ENCODE measurements at places on chromosomes 4 and X.

DNA sequence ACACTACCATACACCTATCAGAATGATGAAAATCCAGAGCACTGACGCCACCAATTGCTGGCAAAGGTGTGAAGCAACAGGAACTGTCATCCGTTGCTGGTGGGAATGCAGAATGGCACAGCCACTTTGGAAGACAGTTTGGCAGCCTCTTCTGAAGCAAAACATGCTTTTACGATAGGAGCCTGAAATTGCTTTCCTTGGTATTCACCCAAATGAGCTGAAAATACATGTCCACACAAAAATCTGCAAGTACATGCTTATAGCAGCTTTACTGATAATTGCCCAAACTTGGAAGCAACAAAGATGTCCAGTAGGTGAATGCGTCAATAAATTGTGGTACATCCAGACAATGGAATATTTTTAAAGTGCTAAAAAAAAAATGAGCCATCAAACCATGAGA lies 322.8 kb upstream of the FAT1 start:
- no peaks in the 10 kb centered on the region for H3K27me3 ChIP-seq
- DNase-seq: no peak
- H3K36me3 ChIP-seq: no peaks in the 10 kb centered on the region
- H3K4me3 ChIP-seq: no peak overlapping the region
- no peak overlapping the region for H3K27ac ChIP-seq

DNA sequence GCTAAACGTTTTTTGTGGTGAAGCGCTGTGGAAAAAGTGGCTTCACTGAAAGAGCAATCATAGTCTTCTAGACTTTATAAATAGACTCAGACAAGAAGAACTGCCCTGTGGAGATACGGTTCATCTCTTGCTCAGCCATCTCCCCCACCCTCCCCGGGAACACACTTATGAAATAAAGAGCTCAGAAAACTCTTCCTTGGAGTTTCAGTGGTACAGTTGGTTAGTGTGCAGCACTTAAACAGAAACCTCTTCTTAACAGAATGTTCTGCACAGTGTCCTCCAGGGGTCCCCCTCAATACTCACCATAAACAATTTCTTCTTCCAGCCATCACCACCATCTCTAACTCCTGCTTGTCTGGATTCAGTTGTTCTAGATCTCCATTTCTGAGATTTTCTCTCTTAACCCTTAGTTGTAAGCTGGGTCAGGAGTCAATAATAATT lies 313.0 kb downstream of the ARHGAP10 start:
- no peak overlapping the region for H3K27ac ChIP-seq
- DNase-seq: no peak
- no peaks in the 10 kb centered on the region for H3K4me1 ChIP-seq
- no peak overlapping the region for H3K4me3 ChIP-seq
- no peaks in the 10 kb centered on the region for H3K36me3 ChIP-seq
- no peaks in the 10 kb centered on the region for H3K27me3 ChIP-seq

DNA sequence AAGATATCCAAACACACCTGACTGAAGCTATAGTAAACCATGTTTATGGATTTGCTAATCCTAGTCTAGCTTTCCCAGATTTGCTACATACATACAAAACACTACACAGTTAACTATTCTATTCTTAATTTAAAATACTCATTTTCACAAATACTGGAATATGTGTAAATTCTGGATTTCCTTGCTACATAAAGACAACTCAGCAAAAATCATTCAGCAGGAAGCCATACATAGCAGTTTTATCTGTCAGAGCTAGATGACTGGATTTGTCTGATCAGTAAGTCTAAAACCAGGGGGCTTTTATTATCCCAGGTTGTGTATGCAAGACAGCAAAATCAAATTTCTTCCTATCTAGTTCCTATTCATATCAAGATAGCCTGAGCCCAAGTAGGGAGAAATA lies 98.1 kb downstream of the CNOT6L start:
- no peak overlapping the region for H3K27ac ChIP-seq
- no peak overlapping the region for H3K4me3 ChIP-seq
- DNase-seq: no peak

DNA sequence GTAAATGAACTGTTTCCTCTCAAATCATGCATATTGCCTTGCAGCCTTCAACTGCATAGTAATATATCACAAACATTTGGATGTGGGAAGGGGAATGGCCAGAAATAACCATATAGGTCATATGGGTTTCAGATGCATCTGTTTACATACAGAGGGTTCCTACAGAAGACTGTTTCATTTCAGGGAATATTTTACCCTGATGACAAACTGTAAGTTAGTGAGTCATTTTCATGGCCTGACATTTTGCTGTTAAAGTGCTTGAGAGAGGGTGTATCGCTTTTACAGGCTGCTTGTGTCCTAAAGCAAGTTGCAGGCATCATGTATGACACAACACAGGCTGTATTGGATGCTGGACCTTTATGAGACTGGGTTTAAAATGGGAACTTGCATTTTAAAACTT lies 25.5 kb upstream of the AMOT start:
- H3K4me3 ChIP-seq: no peak overlapping the region
- no peaks in the 10 kb centered on the region for H3K27me3 ChIP-seq
- H3K27ac ChIP-seq: no peak overlapping the region
- no peaks in the 10 kb centered on the region for H3K4me1 ChIP-seq
- no peaks in the 10 kb centered on the region for H3K36me3 ChIP-seq

DNA sequence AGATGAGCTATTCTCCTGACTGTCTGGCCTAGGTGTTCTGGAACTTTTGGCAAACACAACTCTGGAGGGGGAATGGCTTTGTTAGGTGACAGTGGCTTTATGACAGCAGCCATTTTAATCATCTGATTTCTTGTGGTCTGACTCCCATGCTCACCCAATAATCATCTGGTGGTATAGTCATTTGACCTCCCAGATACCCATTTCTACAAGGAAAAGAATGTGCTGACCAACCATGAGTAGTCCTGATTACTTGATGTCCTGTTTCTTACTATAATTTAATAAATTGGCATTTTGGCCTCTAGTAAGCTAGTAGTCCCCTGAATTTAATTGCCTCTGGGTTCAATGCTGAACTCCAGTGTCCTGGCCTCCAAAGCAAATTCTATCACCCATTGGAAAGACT lies 109.9 kb upstream of the DUSP21 start:
- no peak for DNase-seq
- H3K27me3 ChIP-seq: no peaks in the 10 kb centered on the region
- no peak overlapping the region for H3K4me3 ChIP-seq
- H3K27ac ChIP-seq: no peak overlapping the region

DNA sequence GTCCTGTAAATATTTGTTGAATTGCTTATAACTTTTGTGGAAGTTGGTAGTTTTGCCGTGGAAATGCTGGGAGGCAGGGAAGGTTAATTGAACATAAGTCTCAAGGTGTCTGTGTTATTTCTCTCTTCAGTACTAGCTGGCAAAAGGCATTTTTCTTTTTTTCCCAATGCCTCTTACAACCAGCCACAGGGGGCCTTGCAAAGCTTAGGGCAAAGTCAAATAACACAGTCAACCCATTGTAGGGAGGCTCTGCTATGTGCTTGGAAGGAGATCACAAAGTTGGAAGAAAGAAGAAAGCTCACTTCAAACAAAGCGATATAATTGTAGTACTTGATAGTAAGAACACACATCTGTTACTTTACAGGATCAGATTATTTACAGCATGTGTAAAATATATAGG lies 802.6 kb downstream of the PDHA2 start:
- H3K4me1 ChIP-seq: no peaks in the 10 kb centered on the region
- H3K27me3 ChIP-seq: no peaks in the 10 kb centered on the region
- DNase-seq: no peak
- no peaks in the 10 kb centered on the region for H3K36me3 ChIP-seq

- no peaks in the 10 kb centered on the region for H3K36me3 ChIP-seq
- DNase-seq: no peak
- no peak overlapping the region for H3K27ac ChIP-seq
- no peak overlapping the region for H3K4me3 ChIP-seq
- H3K4me1 ChIP-seq: no peaks in the 10 kb centered on the region
Observed at GRCh38 chr4:142447009-142447408, 399.1 kb downstream of the INPP4B start.

DNA sequence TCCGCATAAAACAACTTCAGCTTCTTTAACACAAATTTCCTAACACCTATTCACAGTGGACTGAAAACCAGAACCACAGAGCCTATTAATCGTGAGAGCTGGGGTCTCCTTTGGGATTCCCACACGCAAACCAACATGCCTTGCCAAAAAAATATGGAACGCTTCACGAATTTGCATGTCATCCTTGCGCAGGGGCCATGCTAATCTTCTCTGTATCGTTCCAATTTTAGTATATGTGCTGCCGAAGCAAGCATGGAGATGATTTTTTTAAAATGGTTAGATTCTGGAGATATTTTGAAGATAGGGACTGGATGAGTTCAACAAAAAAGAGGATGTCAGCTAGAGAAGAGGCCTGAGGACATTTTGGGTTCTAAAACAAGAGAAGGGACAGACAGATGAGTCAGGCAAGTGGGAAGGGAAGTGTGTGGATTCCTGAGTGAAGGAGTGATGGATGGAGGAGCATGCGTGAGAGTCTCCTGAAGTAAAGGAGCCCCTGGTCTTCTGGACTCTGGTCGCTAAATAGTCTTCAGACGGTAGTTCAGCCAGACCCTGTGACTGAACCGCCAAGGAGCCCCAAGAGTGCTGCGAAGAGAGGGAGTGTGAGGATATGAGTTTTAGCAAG lies 9.5 kb upstream of the GATA1 start:
- peaks cover 2% of the 10 kb centered on the region for H3K27me3 ChIP-seq
- DNase-seq: no peak
- no peak overlapping the region for H3K27ac ChIP-seq
- no peak overlapping the region for H3K4me3 ChIP-seq

GRCh38 chr4:184641022-184641421 lies 8.2 kb downstream of the CASP3 start:
- H3K27ac ChIP-seq: no peak overlapping the region
- DNase-seq: no peak
- no peaks in the 10 kb centered on the region for H3K36me3 ChIP-seq
- no peak overlapping the region for H3K4me3 ChIP-seq
- H3K4me1 ChIP-seq: no peaks in the 10 kb centered on the region
- H3K27me3 ChIP-seq: no peaks in the 10 kb centered on the region

DNA sequence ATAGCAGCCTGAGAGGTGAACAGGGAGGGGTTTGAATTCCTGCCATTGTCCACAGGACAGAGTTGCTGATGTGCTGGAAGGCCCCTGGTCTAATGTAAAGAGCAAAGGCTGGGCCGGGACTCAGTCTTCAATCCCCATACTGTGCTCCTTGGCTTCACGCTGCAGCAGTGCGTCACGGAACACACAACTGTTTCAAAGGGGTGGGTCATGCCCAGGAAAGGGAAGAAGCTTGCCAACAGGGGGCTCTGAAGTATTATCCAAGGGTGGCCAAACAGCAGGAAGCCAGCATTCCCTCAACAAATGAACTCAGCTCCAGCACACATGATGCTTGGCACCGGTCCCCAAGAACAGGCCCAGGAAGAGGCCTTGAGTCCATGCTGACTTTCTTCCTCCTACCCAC lies 122.5 kb downstream of the NFKB1 start:
- no peaks in the 10 kb centered on the region for H3K36me3 ChIP-seq
- H3K4me1 ChIP-seq: no peaks in the 10 kb centered on the region
- DNase-seq: no peak
- no peaks in the 10 kb centered on the region for H3K27me3 ChIP-seq

DNA sequence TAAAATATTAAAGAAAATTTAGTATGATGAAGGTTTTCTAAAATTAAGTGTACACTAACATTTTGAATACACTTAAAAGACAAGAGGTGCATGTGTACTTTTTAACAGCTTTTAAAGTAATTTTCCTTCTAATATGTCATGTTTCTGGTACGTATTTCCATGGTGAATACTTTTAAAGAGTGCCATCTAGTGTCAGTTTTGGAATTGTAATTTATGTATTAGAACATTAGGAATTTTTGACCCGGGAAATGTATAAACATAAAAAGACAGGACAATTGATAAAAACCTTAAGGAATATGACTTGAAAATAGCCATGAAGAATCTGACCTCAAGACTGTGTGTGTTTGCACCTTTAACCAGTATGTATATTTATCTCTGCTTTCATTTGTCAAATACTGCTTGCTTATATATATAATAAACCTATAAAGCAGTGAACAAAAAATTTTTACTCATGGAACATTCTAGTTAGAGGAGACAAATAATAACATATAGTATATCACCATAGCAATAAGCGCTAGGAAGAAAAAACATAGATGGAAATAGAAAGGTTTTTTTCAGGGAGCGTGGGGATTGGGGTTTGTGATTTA lies 7.2 kb downstream of the GSTCD start:
- no peaks in the 10 kb centered on the region for H3K36me3 ChIP-seq
- no peaks in the 10 kb centered on the region for H3K4me1 ChIP-seq
- H3K4me3 ChIP-seq: no peak overlapping the region
- no peaks in the 10 kb centered on the region for H3K27me3 ChIP-seq
- H3K27ac ChIP-seq: no peak overlapping the region

Measured in uterus (tissue), 4 donors.